ENCODE measurements at places on chromosomes 3 and 15.

DNA sequence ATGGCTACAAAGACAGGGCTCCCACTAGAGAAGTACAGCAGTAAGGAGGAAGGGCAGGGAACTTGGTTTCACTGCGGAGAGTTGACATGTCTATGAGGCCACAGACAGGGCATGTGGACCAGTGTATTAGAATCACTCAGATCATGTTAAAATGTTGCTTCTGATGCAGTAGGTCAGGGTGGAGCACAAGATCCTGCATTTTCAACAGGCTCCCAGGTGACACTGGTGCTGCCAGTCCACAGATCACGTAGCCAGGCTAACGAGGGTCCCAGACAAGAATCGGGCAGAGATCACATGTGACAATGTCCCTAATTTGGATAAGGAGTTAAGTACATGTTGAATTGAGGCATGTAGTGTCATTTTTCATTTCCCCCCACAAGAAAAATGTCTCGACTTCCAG lies 73.6 kb downstream of the SPSB4 start:
- DNase-seq, result no peak

DNA sequence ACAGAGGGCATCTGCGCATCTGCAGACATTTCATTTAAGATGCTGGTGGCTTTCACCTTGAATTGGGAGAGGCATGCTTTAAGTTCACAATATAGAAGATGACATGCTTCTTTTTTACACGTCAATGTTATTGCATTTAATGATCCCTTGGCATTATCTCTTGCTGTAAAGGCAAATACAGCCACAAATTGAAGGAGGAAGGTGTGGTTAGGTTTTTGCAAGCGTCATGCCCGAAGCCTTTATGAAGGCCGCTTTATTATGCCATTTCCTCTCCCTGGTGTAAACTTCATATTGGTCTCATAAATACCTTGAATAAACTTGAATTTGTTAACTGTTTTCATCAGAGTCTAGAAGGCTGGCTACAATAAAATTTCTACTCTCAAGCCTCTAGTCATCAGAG lies 212.7 kb downstream of the PDZRN3 start:
- DNase-seq, result no peak

DNA sequence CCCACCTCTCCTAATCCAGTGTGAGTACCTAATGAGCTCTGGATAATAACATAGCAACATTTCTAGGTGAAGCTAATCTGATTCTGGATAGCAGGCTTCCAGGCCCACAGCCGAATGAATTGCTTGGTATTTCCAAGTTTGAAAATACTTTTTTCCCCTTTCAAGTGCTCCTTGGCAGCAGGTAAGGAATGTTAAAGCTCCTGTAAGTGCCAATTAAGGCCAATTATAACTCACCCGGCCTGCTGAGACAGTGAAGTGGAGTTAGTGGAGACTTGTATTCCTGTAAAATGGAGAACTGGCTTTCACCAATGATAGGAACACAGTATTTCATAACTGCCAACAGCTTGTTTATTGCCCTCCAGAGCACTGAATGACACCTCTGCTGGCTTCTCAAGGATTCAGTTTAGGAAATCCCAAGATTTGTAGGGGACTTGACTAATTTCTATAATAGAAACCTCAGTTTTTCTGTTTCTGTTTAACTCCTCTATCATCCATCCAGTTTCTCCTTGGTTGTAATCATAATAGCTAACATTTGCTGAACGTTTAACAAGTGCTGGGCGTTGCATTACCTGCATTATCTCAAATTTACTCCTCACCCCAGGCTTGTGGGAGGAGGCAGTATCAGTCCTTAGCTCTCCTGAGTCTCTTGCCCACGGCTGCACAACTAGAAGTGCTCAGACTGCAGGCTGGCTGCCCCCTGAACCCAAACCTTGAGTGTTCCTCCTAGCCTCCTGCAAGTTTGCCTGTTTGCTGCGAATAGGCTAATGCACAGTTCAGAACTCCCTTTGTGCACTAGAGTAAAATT lies 52.7 kb upstream of the SCAANT1 start:
- DNase-seq, result no peak

DNA sequence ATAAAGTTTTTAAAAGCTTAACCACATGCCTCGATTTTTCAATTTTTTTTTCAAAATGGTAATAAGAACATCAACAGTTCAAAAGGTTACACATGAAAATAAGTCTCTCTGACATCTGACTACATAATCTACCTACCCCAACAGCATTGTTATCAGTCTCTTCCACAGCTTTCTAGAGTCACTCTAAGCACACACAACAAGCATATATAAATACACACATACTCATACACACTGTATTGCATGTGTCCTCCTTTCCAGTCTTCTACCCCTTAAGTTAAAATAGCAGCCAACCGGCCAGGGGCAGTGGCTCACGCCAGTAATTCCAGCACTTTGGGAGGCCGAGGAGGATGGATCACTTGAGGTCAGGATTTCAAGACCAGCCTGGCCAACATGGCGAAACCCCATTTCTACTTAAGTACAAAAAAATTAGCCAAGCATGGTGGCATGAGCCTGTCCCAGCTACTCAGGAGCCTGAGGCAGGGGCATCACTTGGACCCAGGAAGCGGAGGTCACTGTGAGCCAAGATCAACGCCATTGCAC lies 12.2 kb downstream of the TBL1XR1 start:
- no peak for DNase-seq

DNA sequence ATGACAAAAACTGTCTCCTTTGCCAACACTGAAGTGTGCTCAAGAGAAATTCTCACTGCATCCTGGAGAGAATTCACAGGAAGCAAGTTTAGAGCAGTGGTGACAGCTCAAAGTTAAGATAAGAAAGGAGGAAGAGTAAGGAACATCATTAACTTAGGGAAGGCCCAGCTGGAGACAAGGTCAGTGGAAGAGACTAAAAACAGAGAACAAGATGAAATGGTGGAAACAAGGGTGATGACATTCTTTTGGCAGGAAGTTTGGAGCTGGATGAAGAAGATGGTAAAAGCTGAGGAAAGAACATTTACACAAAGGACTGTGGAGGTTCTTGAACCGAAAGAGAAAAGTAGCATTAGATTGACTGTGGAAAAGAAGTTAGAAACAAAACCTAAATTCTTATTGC lies 6.7 kb upstream of the SUCLG2 start:
- DNase-seq, result no peak

GRCh38 chr3:42822828-42823227 lies 13.6 kb downstream of the ACKR2 start:
- DNase-seq, result no peak

- DNase-seq, result no peak
These were observed 14.2 kb upstream of the MAPK6 start for GRCh38 chr15:52004806-52005205.

- DNase-seq, result no peak
These were observed at the start of gene FGF7 for GRCh38 chr15:49423021-49423420. FGF7 (plus strand) TSS chr15:49423242; CDS start chr15:49424298, 1,056 bp downstream.

All from cardiac septum (tissue), 1 donor.